ENCODE measurements at places on chromosomes 2 and 18.

DNA sequence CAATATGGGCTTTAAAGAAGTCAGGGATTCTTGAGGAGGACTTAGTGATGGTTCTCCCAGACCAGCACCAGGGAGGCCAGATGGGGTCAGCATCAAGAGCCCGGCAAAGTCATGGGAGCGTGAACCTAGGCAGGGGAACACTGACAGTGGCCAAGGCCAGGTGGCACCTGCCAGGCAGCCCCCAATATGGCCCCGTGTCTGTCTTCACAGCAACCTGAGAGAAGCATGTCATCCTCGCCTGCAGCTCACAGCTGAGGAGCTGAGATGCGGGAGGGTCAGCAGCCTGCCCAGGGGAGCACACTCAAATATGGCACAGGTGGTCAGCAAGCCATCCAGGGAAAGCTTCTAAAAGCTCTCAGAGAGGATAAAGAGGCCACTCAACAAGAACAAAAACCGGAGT is 105.7 kb upstream of the GPC1 start:
- no peak for DNase-seq

GRCh38 chr2:207616185-207616584 is 9.0 kb downstream of the METTL21A start:
- DNase-seq = no peak

- DNase-seq = no peak
Measured at GRCh38 chr2:28976584-28976983, 4.5 kb upstream of the TOGARAM2 start.

DNA sequence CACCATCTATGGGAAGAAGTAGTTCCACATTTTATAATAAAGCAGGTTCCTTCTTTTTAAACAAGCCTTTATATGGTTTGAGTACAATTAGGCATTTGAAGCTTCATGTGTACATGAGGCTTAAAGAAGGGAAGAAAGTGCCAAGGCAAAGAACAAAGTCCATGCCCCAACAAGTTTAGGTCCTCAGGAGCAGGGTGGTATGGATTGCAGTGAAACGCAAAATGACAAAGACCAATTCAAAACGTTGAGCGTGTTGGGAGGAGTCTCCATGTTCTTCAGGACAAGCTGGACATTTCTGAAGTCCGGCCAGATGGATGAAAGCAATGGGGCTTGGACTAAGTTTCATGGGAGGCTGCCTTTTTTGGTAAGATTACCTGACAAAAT is 78.8 kb upstream of the FZD5 start:
- no peak for DNase-seq

GRCh38 chr2:43360137-43360536 is 133.7 kb upstream of the ZFP36L2 start:
- DNase-seq = no peak
